ENCODE measurements at places on chromosomes 1 and 21. TPM values are rescaled to one million over a fixed set of nuclear protein-coding genes. Genes with fewer than 3 reads are reported as not detected.

GRCh38 chr1:71640998-71641397, 560.2 kb upstream of the ZRANB2 start:
- H3K27me3 ChIP-seq, result no peaks in the 10 kb centered on the region
- H3K4me1 ChIP-seq, result no peaks in the 10 kb centered on the region
- no peak overlapping the region for H3K4me3 ChIP-seq

Gene THRAP3
- 39.5 TPM for total RNA-seq

GRCh38 chr1:93601686-93602085, 80.0 kb downstream of the BCAR3 start:
- H3K4me1 ChIP-seq, result no peaks in the 10 kb centered on the region
- no peak overlapping the region for H3K27ac ChIP-seq
- DNase-seq, result no peak
- no peaks in the 10 kb centered on the region for H3K36me3 ChIP-seq
- no peaks in the 10 kb centered on the region for H3K27me3 ChIP-seq

DNA sequence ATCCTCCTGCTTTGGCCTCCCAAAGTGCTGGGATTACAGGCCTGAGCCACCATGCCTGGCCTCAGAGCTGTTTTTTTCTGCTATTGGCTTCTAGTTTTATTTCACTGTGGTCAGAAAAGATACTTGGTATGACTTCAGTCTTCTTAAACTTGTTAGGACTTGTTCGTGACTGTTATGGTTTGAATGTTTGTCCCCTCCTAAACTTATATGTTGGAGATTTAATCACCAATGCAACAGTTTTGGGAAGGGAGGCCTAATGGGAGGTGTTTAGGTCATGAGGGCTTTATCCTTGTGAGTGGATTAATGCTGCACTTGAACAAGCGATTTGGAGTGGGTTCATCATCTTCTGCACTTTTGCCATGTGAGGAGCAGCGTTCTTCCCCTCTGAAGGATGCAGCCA, 24.5 kb upstream of the SOD1 start:
- H3K27me3 ChIP-seq, result no peaks in the 10 kb centered on the region
- no peak overlapping the region for H3K27ac ChIP-seq
- no peaks in the 10 kb centered on the region for H3K36me3 ChIP-seq

Gene VPS72
- 33.6 TPM for total RNA-seq

DNA sequence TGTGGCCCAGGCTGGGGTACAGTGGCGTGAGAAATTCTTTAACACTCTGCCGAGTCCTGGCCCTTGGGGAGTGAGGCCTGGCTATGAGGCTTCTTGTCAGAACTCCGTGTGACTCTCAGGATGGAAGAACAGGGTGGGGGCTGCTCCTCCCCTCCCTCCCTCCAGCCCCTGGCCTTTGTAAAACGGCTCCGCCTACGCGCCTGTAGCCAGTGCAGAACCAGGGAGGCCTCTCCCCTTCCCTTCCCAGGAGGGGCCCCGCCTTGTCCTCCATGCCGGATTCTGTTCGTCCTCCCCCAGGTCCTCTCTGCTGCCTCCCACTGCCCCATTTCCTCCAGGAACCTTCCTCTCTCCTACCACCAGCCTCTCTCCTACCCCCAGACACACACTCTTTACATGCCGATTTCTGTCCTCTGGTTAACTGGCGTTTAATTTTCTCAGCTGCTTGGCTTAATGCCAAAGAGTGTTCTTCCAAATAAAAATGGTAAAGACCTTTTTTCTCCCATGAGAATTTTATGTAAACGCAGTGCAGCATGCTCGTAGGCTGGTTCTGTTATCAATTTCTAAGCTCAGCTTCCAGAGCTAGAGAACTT, 21.0 kb downstream of the PDE9A start:
- no peak overlapping the region for H3K27ac ChIP-seq
- no peaks in the 10 kb centered on the region for H3K36me3 ChIP-seq
- no peaks in the 10 kb centered on the region for H3K4me1 ChIP-seq

GRCh38 chr1:51956528-51957509, 33.7 kb downstream of the RAB3B start:
- H3K4me3 ChIP-seq, result no peak overlapping the region
- no peak for DNase-seq
- H3K27ac ChIP-seq, result no peak overlapping the region
- H3K27me3 ChIP-seq, result no peaks in the 10 kb centered on the region
- no peaks in the 10 kb centered on the region for H3K36me3 ChIP-seq

Gene SH2D1B
- total RNA-seq, result not detected

DNA sequence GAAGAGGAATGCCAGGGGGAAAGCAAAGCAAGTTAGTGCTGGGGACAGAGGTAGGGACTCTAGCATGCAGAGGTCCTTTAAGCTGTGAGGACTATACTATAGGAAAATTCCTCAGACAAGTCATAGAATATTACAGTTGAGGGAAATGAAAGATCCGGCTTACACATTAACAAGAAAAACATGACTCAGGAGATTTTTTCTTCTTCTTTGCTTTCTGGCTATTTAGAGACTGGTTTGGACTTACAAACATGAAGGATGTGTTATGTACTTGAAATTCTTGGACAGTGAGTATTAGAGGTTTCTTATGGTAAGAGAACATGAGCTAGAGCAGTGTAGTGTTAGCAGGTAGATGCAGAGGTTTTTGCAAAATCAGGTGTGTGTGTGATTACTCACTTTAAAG, 24.9 kb downstream of the USP25 start:
- H3K27ac ChIP-seq, result no peak overlapping the region
- no peaks in the 10 kb centered on the region for H3K4me1 ChIP-seq
- H3K27me3 ChIP-seq, result no peaks in the 10 kb centered on the region
- no peak overlapping the region for H3K4me3 ChIP-seq

- H3K27ac ChIP-seq, result no peak overlapping the region
- no peak for DNase-seq
- H3K4me1 ChIP-seq, result peaks cover 5% of the 10 kb centered on the region
- H3K4me3 ChIP-seq, result no peak overlapping the region
- peaks cover 26% of the 10 kb centered on the region for H3K36me3 ChIP-seq
Observed at GRCh38 chr1:56494306-56494705, 85.1 kb downstream of the PLPP3 start.

Gene PLPPR5
- total RNA-seq, result not detected

- no peak overlapping the region for H3K27ac ChIP-seq
- no peaks in the 10 kb centered on the region for H3K4me1 ChIP-seq
- no peak for DNase-seq
- no peaks in the 10 kb centered on the region for H3K27me3 ChIP-seq
- H3K36me3 ChIP-seq, result no peaks in the 10 kb centered on the region
- H3K4me3 ChIP-seq, result no peak overlapping the region
Observed at GRCh38 chr1:79852004-79852403, 845.5 kb upstream of the ADGRL4 start.

DNA sequence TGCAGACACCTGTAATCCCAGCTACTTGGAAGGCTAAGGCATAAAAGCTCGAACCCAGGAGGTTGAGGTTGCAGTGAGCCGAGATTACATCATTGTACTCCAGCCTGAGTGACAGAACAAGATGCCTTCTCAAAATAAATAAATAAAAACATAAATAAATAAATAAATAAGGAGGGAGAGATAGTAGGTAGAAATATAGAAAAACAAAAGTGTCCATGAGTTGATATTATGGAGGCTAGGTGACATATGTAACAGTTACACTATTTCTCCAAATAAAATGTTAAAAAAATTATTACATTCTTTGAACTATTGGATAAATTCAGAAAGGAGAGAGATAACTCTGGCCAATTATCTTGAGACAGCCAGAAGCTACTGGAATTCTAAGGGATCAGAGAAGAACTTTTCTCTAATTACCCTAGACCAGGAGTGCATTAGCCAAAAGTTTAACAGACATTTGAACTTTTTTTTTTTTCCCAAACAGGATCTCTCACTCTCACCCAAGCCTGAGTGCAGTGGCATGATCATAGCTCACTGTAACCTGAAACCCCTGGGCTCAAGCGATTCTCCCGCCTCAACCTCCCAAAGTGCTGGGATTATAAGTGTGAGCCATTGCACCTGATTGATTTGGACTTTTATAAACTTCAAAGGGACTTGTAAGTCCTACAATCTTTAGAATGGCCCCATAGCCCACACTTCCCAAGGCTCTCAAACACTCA, 17.6 kb downstream of the SYNJ1 start:
- no peaks in the 10 kb centered on the region for H3K36me3 ChIP-seq
- no peak overlapping the region for H3K4me3 ChIP-seq
- no peak for DNase-seq
- no peaks in the 10 kb centered on the region for H3K4me1 ChIP-seq
- no peak overlapping the region for H3K27ac ChIP-seq

GRCh38 chr1:70866542-70867264, 180.9 kb downstream of the PTGER3 start:
- H3K4me1 ChIP-seq, result no peaks in the 10 kb centered on the region
- no peaks in the 10 kb centered on the region for H3K36me3 ChIP-seq
- H3K27me3 ChIP-seq, result no peaks in the 10 kb centered on the region
- H3K4me3 ChIP-seq, result no peak overlapping the region
- no peak overlapping the region for H3K27ac ChIP-seq

DNA sequence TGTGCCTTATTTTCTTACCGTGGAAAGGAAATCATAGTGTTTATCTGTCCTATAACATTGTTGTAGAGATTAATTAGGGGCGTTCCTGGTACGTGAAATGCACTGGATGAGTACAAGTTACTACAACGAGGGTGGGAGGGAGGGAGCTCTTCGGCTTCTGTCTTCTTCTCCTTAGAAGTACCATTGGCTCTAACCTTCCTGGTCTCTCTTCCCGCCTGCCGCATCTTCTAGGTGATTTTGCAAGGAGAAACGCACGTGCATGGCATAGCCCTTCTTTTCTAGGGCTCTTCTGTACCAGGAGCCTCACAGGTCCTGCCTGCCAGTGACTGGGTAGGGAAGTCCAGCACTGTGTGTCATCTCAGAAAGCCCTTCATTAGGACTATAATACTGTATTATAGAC, 16.8 kb downstream of the SH3BP5L start:
- H3K4me3 ChIP-seq, result no peak overlapping the region
- H3K4me1 ChIP-seq, result no peaks in the 10 kb centered on the region
- no peaks in the 10 kb centered on the region for H3K27me3 ChIP-seq
- DNase-seq, result peak; percentile 55
- H3K36me3 ChIP-seq, result peaks cover 20% of the 10 kb centered on the region

DNA sequence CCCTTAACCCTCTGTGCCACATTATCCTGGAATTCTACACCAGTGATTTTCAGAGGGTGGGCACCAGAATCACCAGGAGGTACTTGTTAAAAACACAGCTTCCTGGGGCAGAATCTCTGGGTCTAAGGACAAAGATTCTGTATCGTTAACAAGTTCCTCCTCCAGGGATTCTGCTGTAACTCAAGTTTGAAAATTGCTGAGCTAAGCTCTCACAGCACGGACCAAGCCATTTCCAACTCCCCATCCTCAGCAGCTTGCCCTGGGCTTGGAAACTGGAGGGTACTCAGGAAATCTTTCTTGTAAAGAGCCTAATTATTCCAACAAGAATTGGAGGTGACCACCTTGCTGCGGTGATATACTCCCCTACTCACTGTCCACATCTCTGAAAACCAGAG, 48.8 kb downstream of the TMCO4 start:
- no peaks in the 10 kb centered on the region for H3K4me1 ChIP-seq
- H3K4me3 ChIP-seq, result no peak overlapping the region
- no peak for DNase-seq

Gene CELA2A
- total RNA-seq, result not detected

DNA sequence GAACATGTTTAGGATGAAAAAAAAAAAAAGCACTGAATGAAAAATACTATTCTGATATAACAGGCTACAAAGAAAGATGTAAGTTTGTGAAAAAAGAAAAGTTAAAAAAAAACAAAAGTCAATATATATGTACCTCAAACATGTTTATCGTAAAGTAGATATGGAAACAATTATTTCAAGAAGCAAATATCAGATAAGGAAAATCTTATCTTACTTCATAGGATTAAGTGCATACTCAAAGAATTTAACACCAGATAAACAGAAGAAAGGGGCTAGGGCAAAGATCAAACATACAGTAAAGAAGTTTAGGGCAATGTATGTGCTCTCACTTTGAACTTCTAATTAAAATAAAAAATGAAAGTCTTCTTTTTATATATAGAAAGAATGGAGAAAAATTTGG, 75.3 kb downstream of the NEGR1 start:
- no peak overlapping the region for H3K4me3 ChIP-seq
- no peaks in the 10 kb centered on the region for H3K4me1 ChIP-seq
- no peak overlapping the region for H3K27ac ChIP-seq
- H3K36me3 ChIP-seq, result no peaks in the 10 kb centered on the region

Measured in ascending aorta (tissue), 2 donors.